ENCODE measurements at places on chromosomes 2 and 18. TPM values are rescaled to one million over a fixed set of nuclear protein-coding genes. Genes with fewer than 3 reads are reported as not detected.

The FBLN7 gene
- 0.86 TPM for total RNA-seq

The CARF gene
- total RNA-seq = 1.0 TPM

The OLA1 gene
- 128 TPM for total RNA-seq

The TWIST2 gene
- 19.4 TPM for total RNA-seq

The PLCD4 gene
- 0.31 TPM for total RNA-seq

The CCDC178 gene
- not detected for total RNA-seq

The ADD2 gene
- 23.6 TPM for total RNA-seq

The ALK gene
- total RNA-seq = not detected

The TTLL4 gene
- 29.6 TPM for total RNA-seq

The SIX3 gene
- total RNA-seq = 0.41 TPM

The SP5 gene
- total RNA-seq = not detected

The PEX13 gene
- total RNA-seq = 17.5 TPM

The IL36B gene
- total RNA-seq = not detected

The CD8B gene
- total RNA-seq = not detected

The KLHL14 gene
- not detected for total RNA-seq

The TMEM214 gene
- total RNA-seq = 56.4 TPM

The LYG2 gene
- not detected for total RNA-seq

The PDE6D gene
- total RNA-seq = 19.2 TPM

The TLX2 gene
- total RNA-seq = 0.30 TPM

The GCFC2 gene
- total RNA-seq = 12.8 TPM

The GALNT3 gene
- not detected for total RNA-seq

The CDH2 gene
- total RNA-seq = 48.7 TPM

The RBM45 gene
- 13.3 TPM for total RNA-seq

The IGFBP2 gene
- 66.1 TPM for total RNA-seq

The SCN1A gene
- not detected for total RNA-seq

The TSPYL6 gene
- total RNA-seq = not detected

The CCL20 gene
- 7.2 TPM for total RNA-seq

The LIMS3 gene
- not detected for total RNA-seq

The TOGARAM2 gene
- 0.12 TPM for total RNA-seq

The LOXHD1 gene
- total RNA-seq = not detected

The IL1F10 gene
- total RNA-seq = not detected

The GPR35 gene
- total RNA-seq = 0.58 TPM

The RTKN gene
- 20.5 TPM for total RNA-seq

The EML6 gene
- 1.8 TPM for total RNA-seq

The ZSWIM2 gene
- not detected for total RNA-seq

The ANKRD53 gene
- 0.07 TPM for total RNA-seq

The ACVR2A gene
- total RNA-seq = 4.3 TPM

The SH3RF3 gene
- 0.40 TPM for total RNA-seq

The TTN gene
- 0.01 TPM for total RNA-seq

The REG3G gene
- total RNA-seq = not detected

The CYP27C1 gene
- total RNA-seq = 5.3 TPM

The C1GALT1C1L gene
- 2.2 TPM for total RNA-seq

The SERPINB4 gene
- 0.16 TPM for total RNA-seq

The ANKRD62 gene
- total RNA-seq = not detected

The FAM124B gene
- total RNA-seq = not detected

The BOLL gene
- total RNA-seq = not detected

The PASK gene
- total RNA-seq = 6.4 TPM

The ASB3 gene
- total RNA-seq = 16.2 TPM
